ENCODE measurements at places on chromosomes 6 and 20.

- H3K27ac ChIP-seq: no peak overlapping the region
- H3K4me3 ChIP-seq: no peak overlapping the region
- no peak for DNase-seq
- no peaks in the 10 kb centered on the region for H3K36me3 ChIP-seq
- H3K4me1 ChIP-seq: no peaks in the 10 kb centered on the region
Observed at GRCh38 chr6:69026243-69026642, 391.2 kb downstream of the ADGRB3 start.

- no peaks in the 10 kb centered on the region for H3K4me1 ChIP-seq
- no peak overlapping the region for H3K27ac ChIP-seq
- no peak for DNase-seq
- H3K36me3 ChIP-seq: no peaks in the 10 kb centered on the region
Observed at GRCh38 chr20:50659975-50660670, 31.2 kb downstream of the RIPOR3 start.

DNA sequence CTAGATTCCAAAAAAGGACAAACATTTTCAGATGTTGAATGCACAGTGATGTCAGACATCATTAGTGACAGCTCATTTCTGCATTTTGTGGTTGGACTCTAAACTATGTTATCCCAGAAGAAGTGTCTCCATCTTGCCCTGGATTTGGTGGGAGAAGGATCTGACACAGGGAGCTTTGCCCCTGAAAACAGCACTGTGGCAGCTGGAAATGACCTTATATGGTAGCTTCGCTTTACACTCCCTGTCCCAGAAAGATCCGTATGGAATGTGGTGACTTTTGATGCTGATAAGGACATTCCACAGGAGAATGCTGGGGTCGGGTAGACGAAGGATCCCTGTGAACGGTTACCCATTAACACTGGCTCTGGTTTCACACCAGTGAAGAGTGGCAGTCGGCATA lies 87.2 kb upstream of the EDN1 start:
- peaks cover 2% of the 10 kb centered on the region for H3K4me1 ChIP-seq
- no peak for DNase-seq
- H3K27me3 ChIP-seq: no peaks in the 10 kb centered on the region

DNA sequence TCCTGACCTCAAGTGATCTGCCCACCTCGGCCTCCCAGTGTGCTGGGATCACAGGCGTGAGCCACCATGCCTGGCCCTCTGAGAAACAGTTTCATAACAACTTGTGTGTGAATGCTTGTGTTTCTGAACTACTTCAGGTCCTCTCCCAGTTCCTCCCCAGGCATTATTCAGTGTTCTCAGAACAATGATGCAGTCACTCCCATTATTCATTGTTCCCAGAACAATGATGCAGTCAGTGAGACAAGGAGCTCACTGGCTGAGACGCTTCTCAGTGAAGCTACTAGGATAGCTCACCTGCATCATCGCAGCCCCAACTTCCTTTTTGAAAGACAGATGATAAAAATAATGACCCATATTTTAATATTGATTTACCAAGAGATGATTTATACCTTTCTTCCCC lies 71.5 kb downstream of the NDUFAF5 start:
- no peaks in the 10 kb centered on the region for H3K4me1 ChIP-seq
- H3K36me3 ChIP-seq: no peaks in the 10 kb centered on the region
- DNase-seq: no peak
- H3K4me3 ChIP-seq: no peak overlapping the region
- peaks cover 7% of the 10 kb centered on the region for H3K27me3 ChIP-seq
- H3K27ac ChIP-seq: no peak overlapping the region

- no peak overlapping the region for H3K4me3 ChIP-seq
- no peak overlapping the region for H3K27ac ChIP-seq
- no peak for DNase-seq
- H3K36me3 ChIP-seq: peaks cover 3% of the 10 kb centered on the region
- peaks cover 27% of the 10 kb centered on the region for H3K27me3 ChIP-seq
Observed at GRCh38 chr20:2358006-2358405, 22.7 kb upstream of the TGM6 start.

GRCh38 chr20:52852714-52853113 lies 119.4 kb upstream of the TSHZ2 start:
- peaks cover 4% of the 10 kb centered on the region for H3K27me3 ChIP-seq
- no peaks in the 10 kb centered on the region for H3K36me3 ChIP-seq
- no peak overlapping the region for H3K27ac ChIP-seq
- DNase-seq: no peak
- H3K4me3 ChIP-seq: no peak overlapping the region

- no peaks in the 10 kb centered on the region for H3K36me3 ChIP-seq
- H3K27ac ChIP-seq: no peak overlapping the region
- no peak overlapping the region for H3K4me3 ChIP-seq
- H3K27me3 ChIP-seq: no peaks in the 10 kb centered on the region
- DNase-seq: no peak
Observed at GRCh38 chr20:6735942-6736845, 31.3 kb upstream of the BMP2 start.

DNA sequence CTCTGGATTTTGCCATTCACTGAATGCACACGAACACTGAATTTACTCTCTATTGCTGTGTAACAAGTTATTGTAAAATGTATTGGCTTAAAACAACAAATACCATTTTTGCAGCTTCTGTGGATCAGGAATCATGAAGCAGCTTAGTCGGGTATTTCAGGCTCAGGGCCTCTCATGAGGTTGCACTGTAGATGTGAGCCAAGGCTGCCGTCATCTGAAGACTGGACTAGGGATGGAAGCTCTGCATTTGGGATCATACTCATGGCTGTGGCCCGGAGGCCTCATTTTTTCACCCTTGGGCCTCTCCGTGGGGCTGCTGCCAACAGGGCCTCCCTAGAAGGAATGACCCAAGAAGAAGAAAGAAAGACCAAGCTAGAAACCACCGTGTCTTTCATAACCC lies 492.4 kb upstream of the CDH4 start:
- no peaks in the 10 kb centered on the region for H3K27me3 ChIP-seq
- no peak overlapping the region for H3K4me3 ChIP-seq
- no peak for DNase-seq

DNA sequence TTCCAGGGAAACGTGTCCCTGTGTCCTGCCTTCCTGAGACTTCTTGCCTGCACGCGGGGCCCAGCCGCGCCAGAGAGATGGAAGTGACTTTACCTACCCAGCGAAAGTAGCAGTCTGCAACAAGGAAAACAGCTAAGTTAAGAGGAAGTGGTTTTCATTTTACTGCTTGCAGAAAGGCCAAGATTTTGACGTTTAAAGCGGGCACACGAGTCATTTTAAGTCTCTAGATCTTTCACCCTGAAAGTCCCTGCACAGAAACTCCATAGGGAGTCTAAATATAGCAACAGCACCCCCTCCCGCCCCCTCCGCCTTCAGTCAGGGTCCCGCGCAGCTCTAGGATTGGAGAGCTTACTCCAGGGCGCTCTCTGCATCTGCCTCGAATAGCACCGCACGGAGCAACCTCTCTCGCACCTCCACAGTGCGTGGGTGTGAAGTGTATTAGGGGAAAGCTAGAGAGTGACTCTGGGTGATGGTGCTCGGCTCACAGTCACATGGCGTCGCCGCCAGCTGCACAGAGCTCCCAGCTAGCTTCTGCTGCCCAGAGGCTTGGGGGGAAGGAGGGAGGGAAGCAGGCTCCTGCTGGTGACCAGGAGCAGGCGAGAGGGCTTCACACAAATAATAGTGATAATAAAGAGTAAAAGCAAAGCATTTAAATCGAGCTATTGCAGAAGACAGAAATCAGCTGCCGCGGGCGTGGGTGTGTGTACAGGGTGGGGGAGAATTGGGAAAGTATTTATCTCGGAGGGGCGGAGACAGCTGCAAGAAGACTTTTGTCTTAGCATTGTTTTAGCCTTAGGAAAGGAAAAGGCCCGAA lies 1.8 kb upstream of the KCNQ5 start:
- peak overlapping the region; percentile 99 for H3K27ac ChIP-seq
- H3K36me3 ChIP-seq: peaks cover 9% of the 10 kb centered on the region
- H3K27me3 ChIP-seq: no peaks in the 10 kb centered on the region
- peak overlapping the region; percentile 95 for H3K4me3 ChIP-seq

DNA sequence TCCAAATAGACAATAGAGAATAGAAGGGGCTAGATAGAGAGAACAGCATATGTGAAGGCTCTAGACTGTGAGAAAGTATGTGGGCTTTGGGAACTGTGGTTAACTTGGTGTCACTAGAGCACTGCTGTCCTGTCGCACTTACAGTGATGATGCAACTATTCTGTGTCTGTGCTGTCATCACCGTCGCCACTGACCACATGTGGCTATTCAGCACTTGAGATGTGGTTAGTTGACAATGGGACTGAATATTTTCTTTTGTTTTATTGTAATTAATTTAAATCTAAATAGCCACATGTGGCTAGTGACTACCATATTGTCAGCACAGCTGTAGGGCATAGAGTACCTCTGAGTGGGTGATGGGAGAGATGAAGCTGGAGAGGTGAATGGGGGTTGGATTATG lies 39.0 kb upstream of the IFNGR1 start:
- peaks cover 5% of the 10 kb centered on the region for H3K27me3 ChIP-seq
- peaks cover 3% of the 10 kb centered on the region for H3K4me1 ChIP-seq
- no peak overlapping the region for H3K27ac ChIP-seq
- H3K4me3 ChIP-seq: no peak overlapping the region
- peaks cover 2% of the 10 kb centered on the region for H3K36me3 ChIP-seq

DNA sequence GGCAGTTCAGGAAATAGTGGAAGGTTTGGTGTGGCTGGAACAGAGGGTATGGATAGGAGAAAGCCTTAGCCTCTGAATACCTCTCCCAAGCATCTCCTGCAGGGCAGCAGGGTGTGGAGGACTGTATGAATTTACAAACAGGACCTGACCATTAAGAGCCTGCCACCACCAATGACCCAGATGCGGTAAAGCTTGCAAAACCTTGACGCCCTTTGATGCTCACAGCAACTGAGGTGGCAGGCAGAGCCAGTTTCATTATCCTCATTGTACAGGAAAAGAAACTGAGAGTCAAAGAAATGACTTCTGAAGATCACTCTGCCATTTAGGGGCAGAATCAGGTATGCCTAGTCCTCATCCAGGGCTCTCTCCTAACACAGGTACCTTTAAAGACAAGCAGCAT lies 2.4 kb downstream of the HM13 start:
- no peak for DNase-seq
- H3K27ac ChIP-seq: no peak overlapping the region
- peaks cover 12% of the 10 kb centered on the region for H3K36me3 ChIP-seq

- H3K4me3 ChIP-seq: no peak overlapping the region
- no peaks in the 10 kb centered on the region for H3K36me3 ChIP-seq
- no peak for DNase-seq
- H3K27me3 ChIP-seq: no peaks in the 10 kb centered on the region
- H3K4me1 ChIP-seq: no peaks in the 10 kb centered on the region
Observed at GRCh38 chr6:82072751-82073150, 174.8 kb downstream of the IBTK start.

- no peaks in the 10 kb centered on the region for H3K27me3 ChIP-seq
- no peak for DNase-seq
- H3K4me3 ChIP-seq: no peak overlapping the region
- H3K4me1 ChIP-seq: no peaks in the 10 kb centered on the region
Observed at GRCh38 chr6:35073766-35074471, 67.2 kb downstream of the TCP11 start.

- H3K4me1 ChIP-seq: no peaks in the 10 kb centered on the region
- peaks cover 4% of the 10 kb centered on the region for H3K27me3 ChIP-seq
- H3K4me3 ChIP-seq: no peak overlapping the region
- no peak overlapping the region for H3K27ac ChIP-seq
- H3K36me3 ChIP-seq: no peaks in the 10 kb centered on the region
Observed at GRCh38 chr6:147709396-147710272, 201.1 kb downstream of the SAMD5 start.

GRCh38 chr20:62289898-62290297 lies 12.9 kb upstream of the ADRM1 start:
- no peak for DNase-seq
- H3K4me3 ChIP-seq: no peak overlapping the region
- H3K27ac ChIP-seq: no peak overlapping the region

DNA sequence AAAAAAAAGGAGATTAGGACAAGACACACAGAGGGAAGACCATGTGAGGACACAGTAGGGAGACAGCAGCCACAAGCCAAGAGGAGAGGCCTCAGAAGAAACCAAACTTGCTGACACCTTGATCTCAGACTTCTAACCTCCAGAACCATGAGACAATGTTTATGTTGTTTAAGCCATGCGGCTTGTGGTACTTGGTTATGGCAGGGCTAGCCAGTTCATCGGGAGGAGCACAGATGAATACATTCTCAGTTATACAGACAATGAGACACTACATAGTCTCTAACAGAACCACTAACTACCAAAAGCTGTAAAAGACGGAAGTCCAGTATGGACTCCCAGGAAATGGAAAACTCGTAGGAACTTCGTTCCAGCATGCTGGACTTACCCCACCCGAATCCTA lies 116.8 kb downstream of the MBOAT1 start:
- H3K4me3 ChIP-seq: no peak overlapping the region
- H3K4me1 ChIP-seq: no peaks in the 10 kb centered on the region
- H3K27me3 ChIP-seq: no peaks in the 10 kb centered on the region
- no peaks in the 10 kb centered on the region for H3K36me3 ChIP-seq
- H3K27ac ChIP-seq: no peak overlapping the region

DNA sequence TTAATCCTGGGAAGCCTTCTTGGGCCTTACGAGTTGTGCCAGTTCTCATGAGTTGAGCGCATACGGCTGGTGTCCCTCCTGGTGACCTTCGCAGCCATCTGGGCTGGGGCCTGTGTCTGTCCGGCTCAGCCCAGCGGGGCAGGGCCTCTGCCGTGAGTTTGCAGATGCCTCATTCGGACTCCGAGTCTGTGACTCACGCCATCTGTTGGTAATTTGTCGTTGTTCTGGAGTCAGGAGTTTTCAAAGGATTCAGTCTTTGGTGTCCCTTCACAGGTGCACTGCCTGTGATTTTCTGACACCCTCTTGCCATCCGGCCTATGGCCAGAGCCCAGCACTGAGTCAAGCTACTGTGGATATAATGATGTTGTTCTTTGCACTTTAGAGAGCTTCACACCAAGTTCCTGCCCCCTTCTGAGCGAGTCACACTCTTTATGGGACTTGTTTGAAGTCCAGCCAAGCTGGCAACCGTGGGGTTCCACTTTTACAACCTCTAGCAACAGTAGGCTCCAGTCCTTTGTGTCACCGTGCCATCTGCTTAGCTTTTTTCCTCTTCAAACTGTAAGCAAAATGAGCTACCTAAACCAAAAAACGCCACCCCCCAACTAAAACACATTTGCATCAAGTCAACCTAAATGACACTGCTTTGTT lies 175.6 kb downstream of the AIG1 start:
- no peaks in the 10 kb centered on the region for H3K4me1 ChIP-seq
- no peak overlapping the region for H3K4me3 ChIP-seq
- peaks cover 6% of the 10 kb centered on the region for H3K36me3 ChIP-seq
- no peak overlapping the region for H3K27ac ChIP-seq

- H3K4me1 ChIP-seq: no peaks in the 10 kb centered on the region
- no peak overlapping the region for H3K27ac ChIP-seq
- H3K4me3 ChIP-seq: no peak overlapping the region
- no peaks in the 10 kb centered on the region for H3K27me3 ChIP-seq
Observed at GRCh38 chr6:12866422-12867029, 150.0 kb downstream of the PHACTR1 start.

DNA sequence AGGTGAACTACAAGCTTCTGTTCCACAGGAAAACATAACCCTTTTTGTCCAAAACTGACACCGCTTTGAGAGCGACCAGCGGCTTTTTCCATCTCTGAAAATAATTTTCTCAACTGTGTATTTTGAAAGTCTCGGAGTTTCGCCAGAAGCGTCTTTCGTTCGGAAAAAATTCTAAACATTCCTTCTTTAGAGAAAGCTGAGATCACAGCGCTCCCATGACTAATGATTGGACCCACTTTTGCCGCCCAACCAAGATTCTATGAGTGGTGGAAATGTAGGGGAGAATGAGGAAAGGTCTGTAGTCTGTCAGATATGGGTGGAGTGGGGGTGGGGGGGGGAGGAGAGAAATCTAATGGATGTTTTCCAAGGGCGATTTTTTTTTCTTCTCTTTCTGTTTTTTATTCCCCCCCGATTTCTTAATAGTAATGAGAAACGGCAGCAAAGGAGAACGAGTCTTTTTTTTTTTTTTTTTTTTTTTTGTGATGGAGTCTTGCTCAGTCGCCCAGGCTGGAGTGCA lies 189.3 kb downstream of the TRIM27 start:
- no peak overlapping the region for H3K4me3 ChIP-seq
- H3K36me3 ChIP-seq: peaks cover 18% of the 10 kb centered on the region
- H3K4me1 ChIP-seq: peaks cover 8% of the 10 kb centered on the region
- no peak overlapping the region for H3K27ac ChIP-seq
- H3K27me3 ChIP-seq: peaks cover 98% of the 10 kb centered on the region

All from activated naive CD8-positive, alpha-beta T cell treated with anti-CD3 and anti-CD28 coated beads for 36 hours (primary cell).